Breast epithelium (tissue), 4 donors: ENCODE measurements at places on chromosomes 4 and X. TPM values are rescaled to one million over a fixed set of nuclear protein-coding genes. Genes with fewer than 3 reads are reported as not detected.
A peak's percentile ranks its signal among the peaks of the same experiment; 100 is the strongest.

PPP1R2C gene
- not detected for total RNA-seq

DNA sequence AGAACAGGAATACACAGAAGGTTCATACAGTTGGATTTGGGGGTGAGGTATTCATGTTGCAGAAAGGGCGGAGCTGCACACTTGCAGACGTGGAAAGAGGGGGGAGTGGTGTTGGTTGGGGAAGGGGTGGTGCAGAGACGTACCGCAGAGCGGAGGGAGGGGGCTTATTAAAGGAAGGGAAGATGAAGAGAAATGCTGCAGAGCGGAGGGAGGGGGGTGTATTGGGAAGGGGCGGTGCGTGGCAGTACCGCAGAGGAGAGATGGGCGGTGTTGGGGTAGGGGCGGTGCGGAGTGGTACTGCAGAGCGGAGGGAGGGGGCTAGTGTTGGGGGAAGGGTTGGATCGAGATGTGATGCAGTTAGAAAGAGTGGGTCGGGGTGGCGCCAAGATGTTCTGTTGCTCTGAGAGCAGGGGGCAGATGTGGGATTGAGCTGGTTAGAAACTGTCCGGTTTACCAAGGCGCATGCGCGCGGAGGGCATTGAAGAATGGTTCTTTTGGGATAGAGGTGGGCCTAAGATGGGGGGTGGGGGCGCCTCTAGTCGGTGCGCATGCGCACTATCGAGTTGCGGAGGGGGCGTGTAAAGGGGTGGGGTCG, 900 bp downstream of the TRO start:
- H3K27ac ChIP-seq: peak overlapping the region; percentile 61
- no peaks in the 10 kb centered on the region for H3K4me1 ChIP-seq
- peak overlapping the region; percentile 56 for H3K4me3 ChIP-seq
- peaks cover 23% of the 10 kb centered on the region for H3K27me3 ChIP-seq

SLC10A4 gene
- total RNA-seq: 0.29 TPM

DNA sequence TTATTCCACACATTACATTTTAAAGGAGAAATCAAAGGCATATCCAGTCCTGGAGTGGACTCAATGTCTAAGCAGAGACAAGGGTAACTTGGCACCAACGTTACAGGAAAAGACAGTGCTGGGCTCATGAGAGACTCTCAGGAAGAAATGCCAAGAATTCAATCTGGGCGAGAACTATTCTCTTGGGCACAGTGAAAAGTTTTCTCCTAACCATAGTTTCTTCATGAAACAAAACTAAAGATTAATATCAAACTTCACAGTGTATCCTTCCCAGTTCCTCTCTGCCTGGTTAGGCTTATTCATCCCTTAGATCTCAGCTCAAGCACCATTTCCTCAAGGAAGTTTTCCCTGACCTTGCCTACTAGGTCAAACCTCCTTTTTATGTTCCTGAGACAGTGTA, 109.4 kb upstream of the TLL1 start:
- H3K36me3 ChIP-seq: no peaks in the 10 kb centered on the region
- H3K4me3 ChIP-seq: no peak overlapping the region
- H3K27me3 ChIP-seq: no peaks in the 10 kb centered on the region
- H3K27ac ChIP-seq: no peak overlapping the region
- H3K4me1 ChIP-seq: no peaks in the 10 kb centered on the region

GRCh38 chr4:29948451-29948850, 771.7 kb upstream of the PCDH7 start:
- DNase-seq: no peak
- H3K4me3 ChIP-seq: no peak overlapping the region
- H3K27ac ChIP-seq: no peak overlapping the region
- no peaks in the 10 kb centered on the region for H3K27me3 ChIP-seq
- no peaks in the 10 kb centered on the region for H3K36me3 ChIP-seq

DNA sequence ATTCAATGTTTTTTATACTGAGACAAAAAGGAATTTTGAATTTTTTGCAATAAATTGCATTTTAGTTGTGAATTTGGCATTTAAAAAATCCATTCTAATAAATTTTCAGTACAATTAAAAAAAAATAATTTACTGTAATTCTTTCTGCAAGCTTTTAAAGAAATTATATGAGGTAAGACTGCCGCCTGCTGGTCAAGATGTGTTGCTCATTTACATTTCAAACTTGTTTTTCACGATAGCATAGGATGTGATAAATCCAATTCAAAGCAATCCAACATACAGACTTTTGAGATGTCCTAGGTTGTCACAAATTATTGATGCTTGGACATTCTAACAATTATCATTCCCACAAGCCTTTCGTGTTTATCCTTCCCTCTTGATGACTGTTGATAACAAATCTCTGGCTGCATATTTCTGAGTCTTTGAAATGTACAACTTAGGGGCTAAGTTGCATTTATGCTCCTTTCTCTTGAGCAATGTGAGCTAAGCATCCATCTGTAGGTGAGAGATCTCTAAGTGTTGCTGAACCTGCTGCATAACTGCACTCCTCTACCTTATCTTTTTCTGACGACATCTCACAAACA, 21.7 kb upstream of the MFAP3L start:
- DNase-seq: peak; percentile 30
- no peaks in the 10 kb centered on the region for H3K4me1 ChIP-seq
- H3K36me3 ChIP-seq: no peaks in the 10 kb centered on the region
- no peaks in the 10 kb centered on the region for H3K27me3 ChIP-seq
- H3K4me3 ChIP-seq: no peak overlapping the region

DNA sequence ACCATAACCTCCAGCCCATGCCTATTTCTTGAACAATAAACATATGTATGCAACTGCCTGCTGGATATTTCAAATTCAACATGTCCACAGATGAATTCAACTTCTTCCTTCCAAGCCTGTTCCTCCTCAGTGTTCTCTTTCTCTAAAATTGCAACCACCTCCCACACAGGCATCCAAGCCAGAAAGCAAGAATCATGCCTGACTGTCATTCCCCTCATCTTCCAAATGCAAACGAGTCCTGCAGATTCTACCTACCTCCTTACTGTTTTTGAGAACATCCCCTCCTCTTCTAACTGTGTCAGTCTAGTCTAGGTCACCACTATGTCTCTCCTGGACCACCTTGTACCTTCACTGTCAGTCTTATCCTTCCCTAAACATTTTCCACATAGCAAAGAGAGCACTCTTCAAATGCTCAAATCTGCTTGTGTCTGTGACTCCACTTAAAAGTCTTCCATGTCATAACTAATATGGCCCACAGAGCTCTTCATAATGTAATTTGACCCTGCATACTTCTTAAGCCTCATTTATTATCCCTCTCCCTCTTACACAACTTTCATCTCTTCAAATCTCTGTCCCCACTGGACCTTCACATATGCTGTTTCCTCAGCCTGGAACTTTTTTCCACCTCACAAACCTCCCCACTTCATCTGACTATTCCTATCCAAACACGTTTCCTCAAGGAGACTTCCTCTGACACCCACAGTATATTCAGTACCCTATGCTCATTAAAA, 25.7 kb downstream of the MAPK10 start:
- H3K27ac ChIP-seq: no peak overlapping the region
- H3K4me1 ChIP-seq: no peaks in the 10 kb centered on the region
- no peak for DNase-seq
- H3K36me3 ChIP-seq: no peaks in the 10 kb centered on the region
- H3K4me3 ChIP-seq: no peak overlapping the region

CRMP1 gene
- total RNA-seq: 1.6 TPM

DNA sequence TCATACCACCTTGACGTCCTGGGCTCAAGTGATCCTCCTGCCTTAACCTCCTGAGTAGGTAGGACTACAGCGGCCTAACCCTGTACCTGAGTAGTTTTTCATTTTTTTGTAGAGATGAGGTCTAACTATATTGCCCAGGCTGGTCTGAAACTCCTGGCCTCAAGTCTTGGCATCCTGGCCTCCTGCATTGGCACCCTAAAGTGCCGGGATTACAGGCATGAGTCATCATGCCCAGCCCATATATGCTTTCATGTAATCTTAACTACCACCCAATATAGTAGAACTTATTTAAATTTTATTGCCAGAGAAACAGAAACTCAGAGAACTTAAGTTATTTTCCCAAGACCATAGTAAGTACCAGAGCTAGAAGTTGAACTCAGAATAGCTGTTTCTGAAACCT, 27.1 kb downstream of the AFM start:
- DNase-seq: no peak
- no peak overlapping the region for H3K27ac ChIP-seq
- H3K27me3 ChIP-seq: no peaks in the 10 kb centered on the region
- no peaks in the 10 kb centered on the region for H3K4me1 ChIP-seq
- no peak overlapping the region for H3K4me3 ChIP-seq
- H3K36me3 ChIP-seq: no peaks in the 10 kb centered on the region

DNA sequence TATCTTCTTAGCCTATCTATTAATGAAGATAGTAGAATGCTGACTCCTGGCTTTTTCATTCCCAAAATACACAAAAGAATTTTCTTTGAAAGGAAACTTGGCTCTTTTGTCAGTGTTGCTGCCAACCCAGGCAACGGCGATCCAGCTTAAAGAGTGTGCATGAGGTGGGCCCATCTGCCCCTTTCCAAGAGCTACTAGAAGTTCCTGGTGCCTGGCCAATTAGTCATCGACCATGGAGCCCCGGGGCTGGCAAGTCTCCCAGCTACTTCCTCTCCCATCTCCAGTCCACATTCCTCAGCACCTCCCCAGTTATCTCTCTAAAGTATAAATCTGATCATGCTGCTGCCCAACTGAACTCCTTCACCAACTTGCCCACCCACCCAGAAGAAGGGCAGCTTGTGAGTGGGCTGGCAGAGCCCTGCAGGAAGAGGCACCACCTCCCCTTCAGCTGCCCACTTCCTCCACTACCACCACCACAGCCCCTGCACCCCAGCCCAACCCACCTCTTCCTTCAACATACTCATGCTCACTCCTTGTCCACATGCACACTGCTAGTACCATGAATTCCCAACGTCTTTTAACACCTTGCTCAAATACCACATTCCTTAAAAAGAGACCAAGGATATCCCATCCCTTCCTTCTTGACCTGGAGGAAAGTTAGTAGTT, 158.2 kb upstream of the MAP3K15 start:
- no peak overlapping the region for H3K27ac ChIP-seq
- H3K4me1 ChIP-seq: no peaks in the 10 kb centered on the region
- peaks cover 11% of the 10 kb centered on the region for H3K27me3 ChIP-seq

DNA sequence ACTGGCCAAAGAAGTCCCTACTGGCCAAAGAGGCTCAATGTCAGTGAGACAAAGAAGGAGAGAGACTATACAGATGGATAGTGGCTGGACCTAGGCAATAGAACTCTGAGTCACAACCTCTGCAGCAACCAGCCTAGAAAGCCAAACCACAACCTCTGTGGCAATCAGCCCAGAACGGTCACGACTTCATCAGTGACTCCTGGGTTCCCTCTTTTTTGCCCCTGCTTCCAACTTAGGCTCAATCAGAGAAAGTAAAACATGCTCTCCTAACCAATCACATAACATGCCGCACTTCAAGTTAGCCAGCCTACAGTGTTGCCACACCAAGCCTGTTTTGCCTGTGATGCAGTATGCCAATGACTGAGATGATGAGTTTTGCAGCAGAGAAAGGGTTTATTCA, 203.4 kb downstream of the ANAPC10 start:
- no peak for DNase-seq
- H3K27ac ChIP-seq: no peak overlapping the region
- H3K4me1 ChIP-seq: no peaks in the 10 kb centered on the region
- H3K4me3 ChIP-seq: no peak overlapping the region
- no peaks in the 10 kb centered on the region for H3K27me3 ChIP-seq

DNA sequence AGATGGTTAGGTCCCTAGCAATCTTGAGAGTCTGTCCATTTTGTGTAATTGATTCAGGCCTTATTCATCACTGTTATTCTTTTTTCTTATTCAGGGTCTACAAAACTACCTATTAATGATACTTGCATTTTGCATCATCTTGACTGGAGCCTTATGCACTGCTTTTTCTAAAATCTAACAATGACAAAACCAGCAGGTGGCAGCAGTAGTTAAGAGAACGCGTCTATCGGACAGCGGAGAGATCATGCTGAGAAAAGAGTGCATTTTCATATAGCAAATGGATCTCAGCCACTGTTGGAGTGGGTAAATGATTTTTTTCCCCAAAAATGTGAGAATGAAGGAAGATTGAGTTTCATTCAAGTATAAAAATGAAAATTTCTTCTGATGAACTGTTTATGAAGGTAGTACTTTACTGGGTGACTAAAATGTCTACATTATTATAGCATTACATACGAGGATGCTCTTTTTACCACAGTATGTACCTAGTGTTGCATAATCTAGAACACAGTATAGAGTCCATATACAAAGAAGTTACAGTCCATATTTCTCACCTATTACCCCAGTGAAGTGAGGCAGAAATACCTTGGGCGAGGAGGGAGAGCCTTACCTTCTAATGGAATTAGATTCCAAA, 43.2 kb downstream of the TMEM144 start:
- no peaks in the 10 kb centered on the region for H3K27me3 ChIP-seq
- H3K36me3 ChIP-seq: no peaks in the 10 kb centered on the region
- DNase-seq: peak; percentile 39
- no peaks in the 10 kb centered on the region for H3K4me1 ChIP-seq
- H3K27ac ChIP-seq: no peak overlapping the region

GRCh38 chr4:88411491-88412096, 32.9 kb downstream of the HERC6 start:
- H3K4me3 ChIP-seq: no peak overlapping the region
- DNase-seq: no peak
- H3K27me3 ChIP-seq: no peaks in the 10 kb centered on the region
- H3K36me3 ChIP-seq: no peaks in the 10 kb centered on the region
- H3K4me1 ChIP-seq: no peaks in the 10 kb centered on the region
- H3K27ac ChIP-seq: no peak overlapping the region

DNA sequence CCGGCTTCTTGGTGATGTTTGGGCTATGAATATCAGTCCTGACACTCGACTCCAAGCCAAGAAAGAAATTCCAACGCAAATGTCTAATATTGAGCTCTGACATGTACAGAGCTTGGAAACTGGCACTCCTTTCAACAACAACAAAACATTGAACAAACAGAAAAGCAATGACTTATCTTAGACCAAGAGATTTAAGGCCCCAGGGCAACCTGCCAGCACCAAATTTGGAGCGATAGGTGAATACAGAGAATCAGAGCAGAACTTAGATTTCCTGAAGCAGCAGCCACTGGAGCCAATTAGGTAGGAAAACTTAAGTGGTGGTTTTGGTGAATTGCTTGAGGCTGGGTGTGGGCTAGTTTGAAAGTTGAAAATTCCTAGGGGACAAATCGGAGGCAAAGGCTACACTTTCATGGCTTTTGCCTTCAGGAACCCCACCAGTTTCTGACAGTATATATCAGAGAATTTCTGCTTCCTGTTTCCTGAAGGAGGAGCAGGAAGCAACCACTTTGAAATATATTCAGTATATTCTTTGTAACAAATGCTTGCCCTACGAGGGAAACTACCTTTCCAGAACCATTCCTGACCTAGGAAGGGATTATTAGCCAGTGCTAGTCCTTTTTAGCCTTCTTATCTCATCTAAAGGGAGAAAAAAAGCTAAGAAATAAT, 10.1 kb upstream of the FMR1 start:
- H3K27ac ChIP-seq: no peak overlapping the region
- H3K36me3 ChIP-seq: no peaks in the 10 kb centered on the region
- DNase-seq: no peak
- H3K4me3 ChIP-seq: no peak overlapping the region
- H3K4me1 ChIP-seq: no peaks in the 10 kb centered on the region
- H3K27me3 ChIP-seq: no peaks in the 10 kb centered on the region

GRCh38 chrX:19094654-19095053, 27.6 kb downstream of the ADGRG2 start:
- no peak overlapping the region for H3K27ac ChIP-seq
- DNase-seq: no peak
- H3K4me1 ChIP-seq: no peaks in the 10 kb centered on the region
- H3K4me3 ChIP-seq: no peak overlapping the region
- H3K36me3 ChIP-seq: no peaks in the 10 kb centered on the region
